ENCODE measurements at places on chromosomes 13 and 19. TPM values are rescaled to one million over a fixed set of nuclear protein-coding genes. Genes with fewer than 3 reads are reported as not detected.

DNA sequence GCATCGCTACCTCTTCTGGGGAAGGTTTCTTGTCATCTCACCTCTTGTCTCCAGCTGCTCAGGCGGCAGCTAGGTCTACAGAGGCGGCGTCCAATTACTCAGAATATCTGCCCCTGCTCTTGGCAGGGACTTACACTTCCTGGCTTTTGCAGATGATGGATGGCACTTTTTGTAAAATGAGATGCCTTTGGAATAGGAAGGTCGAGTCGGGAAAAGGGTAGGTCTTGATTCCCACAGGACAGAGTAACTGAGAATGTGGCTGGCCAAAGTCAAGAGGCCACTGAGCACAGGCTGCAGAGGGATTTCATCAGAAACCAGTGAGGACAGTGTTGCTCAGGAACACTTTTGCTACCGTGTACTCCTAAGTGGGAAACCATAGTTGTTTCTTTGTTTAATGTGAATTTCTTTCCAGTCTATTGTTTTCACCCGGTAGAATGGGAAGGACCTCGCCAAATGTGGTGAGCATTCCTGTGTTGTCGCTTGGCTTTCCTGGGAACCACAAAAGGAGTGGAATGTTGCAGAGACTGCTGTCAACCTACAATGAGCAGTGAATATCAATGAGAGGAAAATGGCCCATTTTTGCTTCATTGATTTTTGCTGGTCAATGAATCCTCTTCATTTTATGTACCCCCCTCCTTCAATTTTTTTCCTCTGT is 383.7 kb downstream of the HS6ST3 start:
- no peak for DNase-seq

DNA sequence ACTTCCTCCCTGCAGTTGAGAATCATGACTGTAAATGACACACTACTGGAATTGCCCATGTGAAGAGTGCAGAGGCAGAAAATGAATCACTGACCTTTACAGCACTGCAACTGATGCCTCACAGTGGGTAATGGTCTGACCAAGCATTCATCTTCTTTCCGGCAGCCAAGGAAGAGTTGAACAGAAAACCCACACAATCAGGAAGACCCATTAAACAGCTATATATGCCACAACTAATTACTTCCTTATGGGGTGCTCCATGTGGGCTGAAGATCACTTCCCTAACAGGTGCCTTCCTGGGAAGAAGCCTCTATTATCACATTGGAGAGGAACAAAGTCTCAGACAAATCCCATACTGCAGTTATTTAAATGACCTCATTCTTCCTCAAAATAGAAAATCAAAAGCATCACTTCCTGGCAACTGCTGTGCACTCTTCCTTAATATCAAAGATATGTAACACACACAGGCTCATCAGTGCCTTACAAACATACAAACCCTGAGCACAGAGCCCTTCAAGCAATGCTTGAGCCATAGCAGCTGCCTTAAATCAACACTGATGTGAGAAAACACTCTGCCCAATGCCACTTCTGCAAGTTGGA is 45.8 kb downstream of the RUBCNL start:
- no peak for DNase-seq

GRCh38 chr19:11377756-11378155 is 3.3 kb downstream of the SWSAP1 start:
- no peak for DNase-seq

The CYP4F8 gene
- total RNA-seq, result not detected

- DNase-seq, result peak; percentile 19
Measured at GRCh38 chr13:113929628-113930615, 44.0 kb downstream of the C13orf46 start.

All from upper lobe of left lung (tissue), 6 donors.